NB4 (cell line): ENCODE measurements at places on chromosomes 13 and 19.
A peak's percentile ranks its signal among the peaks of the same experiment; 100 is the strongest.

GRCh38 chr19:41439441-41440222 is at the start of gene DMAC2:
TSS of gene DMAC2 (minus strand) at chr19:41439912. CDS start at chr19:41439899, 13 bp downstream.
- peak; percentile 95 for DNase-seq

GRCh38 chr13:25899952-25900351 is 151.9 kb downstream of the SHISA2 start:
- DNase-seq: no peak

GRCh38 chr13:41577436-41577835 is 120.1 kb downstream of the RGCC start:
- DNase-seq: no peak

DNA sequence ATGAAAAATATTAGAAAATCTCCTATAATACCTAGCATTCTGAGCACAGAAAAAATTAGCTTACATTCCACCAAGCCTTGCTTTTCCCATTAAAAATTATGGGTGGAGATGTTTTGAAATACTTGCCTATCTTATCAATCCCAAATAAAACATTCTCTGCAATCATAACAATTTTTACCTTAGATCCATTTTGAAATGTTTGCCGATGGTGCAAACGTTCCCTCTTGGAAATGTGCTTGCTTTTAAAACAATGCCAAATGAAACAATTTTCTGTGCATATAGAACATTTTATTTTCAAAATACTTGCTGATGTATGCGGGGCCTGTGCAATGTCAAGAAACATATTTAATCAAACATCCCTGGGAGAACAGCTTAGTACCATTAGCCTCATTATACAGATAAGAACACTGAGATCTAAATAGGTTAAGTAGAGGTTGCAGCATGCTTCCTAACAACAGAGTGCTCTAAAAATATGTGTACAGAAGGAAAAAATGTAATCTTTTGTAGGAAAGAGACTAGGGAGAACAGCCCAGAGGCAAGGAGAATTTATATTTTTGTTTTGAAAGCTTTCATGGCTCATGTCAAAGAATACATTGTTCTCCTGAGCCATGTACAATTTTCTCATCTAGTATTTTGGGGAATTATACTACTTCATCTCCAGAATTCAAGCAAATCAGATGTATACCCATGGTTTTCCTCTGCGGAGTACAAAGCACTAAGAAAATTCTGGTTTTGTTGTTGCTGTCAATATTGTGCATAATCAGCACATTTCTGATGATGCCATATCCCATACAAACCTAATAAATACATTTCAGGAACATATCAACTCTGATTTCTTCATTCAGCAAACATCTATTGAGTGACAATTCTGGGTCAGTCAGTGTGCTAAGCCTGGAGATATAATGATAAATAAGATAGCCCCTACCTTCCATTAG is 25.9 kb upstream of the FNDC3A start:
- no peak for DNase-seq

DNA sequence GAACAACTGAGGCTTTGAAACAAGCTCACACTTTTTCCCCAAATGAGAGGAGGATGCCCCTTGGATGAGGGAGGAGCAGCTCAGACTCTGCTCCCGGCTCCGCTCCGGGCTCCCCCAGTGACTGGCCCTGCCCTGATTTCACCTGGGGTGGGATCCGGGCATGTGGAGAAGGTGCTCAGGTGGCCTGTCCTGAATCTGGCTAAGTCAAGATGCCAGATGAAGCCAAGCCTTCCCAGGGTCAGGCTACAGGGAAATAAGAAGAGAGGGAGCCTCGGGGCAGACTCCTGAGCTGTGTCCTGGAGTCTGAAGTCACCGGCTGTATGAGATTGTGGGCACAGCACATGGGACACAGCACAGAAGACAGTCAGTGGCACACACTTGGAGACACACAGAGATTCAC is 10.3 kb downstream of the CEACAM5 start:
- DNase-seq: no peak

- no peak for DNase-seq
Measured at GRCh38 chr13:113629866-113630265, 28.1 kb downstream of the ATP4B start.

- DNase-seq: peak; percentile 55
Measured at GRCh38 chr19:41175801-41176777, 16.9 kb upstream of the CYP2S1 start.

- no peak for DNase-seq
Measured at GRCh38 chr19:46373491-46374359, 26.8 kb downstream of the PPP5C start.

GRCh38 chr13:29255567-29255966 is 339.9 kb downstream of the SLC7A1 start:
- no peak for DNase-seq

GRCh38 chr13:69676286-69676685 is 431.3 kb upstream of the ATXN8OS start:
- no peak for DNase-seq

GRCh38 chr13:109118521-109118920 is 489.1 kb downstream of the MYO16 start:
- DNase-seq: no peak

GRCh38 chr13:80551650-80552497 is 210.9 kb upstream of the SPRY2 start:
- no peak for DNase-seq

- no peak for DNase-seq
Measured at GRCh38 chr19:13633109-13633508, 126.8 kb upstream of the CACNA1A start.

DNA sequence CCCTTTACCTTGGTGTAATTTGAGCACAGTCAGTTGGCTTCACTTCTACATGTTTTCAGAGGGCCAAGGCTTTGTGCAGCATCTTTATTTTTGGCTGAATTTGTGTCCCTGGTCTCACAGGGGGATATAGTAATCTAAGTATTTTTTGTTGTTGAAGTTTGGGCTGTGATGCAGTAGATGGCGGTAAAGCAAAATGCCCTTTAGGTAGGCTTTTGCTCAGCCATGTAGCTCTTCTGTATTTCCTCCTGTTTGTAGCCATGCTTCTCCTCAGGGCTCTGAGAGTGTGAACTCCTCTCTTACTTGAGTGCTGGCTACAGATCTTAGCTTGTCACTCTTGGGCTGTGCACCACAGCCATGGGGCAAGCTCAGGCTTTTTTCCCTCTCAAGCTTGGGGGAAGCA is 328.6 kb downstream of the SLITRK5 start:
- peak; percentile 33 for DNase-seq

- no peak for DNase-seq
Measured at GRCh38 chr13:106597186-106597585, 29.2 kb upstream of the ARGLU1 start.

GRCh38 chr19:43337737-43338136 is 15.7 kb upstream of the CD177 start:
- no peak for DNase-seq

- DNase-seq: peak; percentile 88
Measured at GRCh38 chr13:95924389-95924994, 128.7 kb downstream of the UGGT2 start.

GRCh38 chr19:37329686-37330085 is 41.2 kb upstream of the ZNF527 start:
- peak; percentile 5 for DNase-seq

- peak; percentile 75 for DNase-seq
Measured at GRCh38 chr13:26062853-26063444, 11.1 kb upstream of the SHISA2 start.

GRCh38 chr13:30143666-30144400 is 163.5 kb downstream of the KATNAL1 start:
- peak; percentile 43 for DNase-seq

- no peak for DNase-seq
Measured at GRCh38 chr19:7187605-7188339, 106.4 kb downstream of the INSR start.

DNA sequence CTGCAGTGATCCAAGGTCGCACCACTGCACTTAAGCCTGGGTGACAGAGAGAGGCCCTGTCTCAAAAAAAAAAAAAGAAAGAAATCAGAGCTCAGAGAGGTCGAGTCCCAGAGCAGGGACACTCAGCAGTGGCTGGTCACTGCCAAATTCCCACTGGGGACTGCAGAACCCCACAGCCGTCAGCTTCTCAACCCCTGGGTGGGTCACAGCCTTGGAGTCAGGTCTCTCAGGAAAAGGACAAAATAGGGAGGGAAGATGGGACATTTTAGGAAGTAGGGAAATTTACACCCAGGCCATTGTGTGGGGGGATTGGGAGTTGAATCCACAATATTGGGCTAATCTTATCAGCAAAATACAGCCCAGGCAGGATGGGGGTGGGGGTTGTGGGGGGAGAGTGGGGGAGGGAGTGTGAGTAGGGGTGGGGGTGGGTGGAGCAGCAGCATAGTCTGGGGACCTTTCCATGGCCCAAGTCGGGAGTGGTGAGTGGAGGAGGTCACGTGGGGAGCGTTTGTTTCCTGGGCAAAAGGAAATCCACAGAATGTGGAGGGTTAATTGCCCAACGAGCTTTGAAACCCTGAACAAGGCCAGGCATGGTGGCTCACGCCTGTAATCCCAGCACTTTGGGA is 5.0 kb upstream of the CCDC194 start:
- peak; percentile 33 for DNase-seq

DNA sequence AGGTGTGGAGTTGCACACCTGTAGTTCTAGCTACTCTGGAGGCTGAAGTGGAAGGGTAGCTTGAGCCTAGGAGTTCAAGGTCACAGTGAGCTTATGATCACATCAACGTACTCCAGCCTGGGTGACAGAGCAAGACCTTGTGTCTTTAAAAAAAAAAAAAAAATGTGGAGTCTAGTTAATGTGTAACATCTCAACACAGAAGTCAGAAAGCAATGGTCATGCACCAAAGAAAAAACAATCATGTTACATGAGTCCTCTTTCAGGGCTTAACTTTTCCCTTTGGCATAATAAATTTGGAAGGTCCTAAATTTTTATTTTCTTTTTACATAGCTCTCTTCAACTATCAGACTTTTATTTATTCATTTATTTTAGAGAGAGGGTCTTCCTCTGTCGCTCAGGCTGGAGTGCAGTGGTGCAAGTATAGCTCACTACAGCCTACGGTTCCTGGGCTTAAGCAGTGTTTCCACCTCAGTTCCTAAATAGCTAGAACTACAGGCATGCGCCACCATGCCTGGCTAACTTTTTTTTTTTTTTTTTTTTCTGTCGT is 22.3 kb downstream of the SETDB2 start:
- DNase-seq: no peak

GRCh38 chr13:44420376-44421220 is 47.0 kb downstream of the SERP2 start:
- DNase-seq: no peak

GRCh38 chr19:35030257-35031071 is at the start of gene SCN1B:
TSS of gene SCN1B (plus strand) at chr19:35030470. CDS start at chr19:35030821, 351 bp downstream.
- peak; percentile 60 for DNase-seq

- DNase-seq: no peak
Measured at GRCh38 chr13:67303661-67304333, 73.7 kb upstream of the PCDH9 start.

GRCh38 chr13:67437244-67437643 is 207.1 kb upstream of the PCDH9 start:
- DNase-seq: no peak

- DNase-seq: no peak
Measured at GRCh38 chr19:45469945-45470761, 2.4 kb downstream of the FOSB start.

DNA sequence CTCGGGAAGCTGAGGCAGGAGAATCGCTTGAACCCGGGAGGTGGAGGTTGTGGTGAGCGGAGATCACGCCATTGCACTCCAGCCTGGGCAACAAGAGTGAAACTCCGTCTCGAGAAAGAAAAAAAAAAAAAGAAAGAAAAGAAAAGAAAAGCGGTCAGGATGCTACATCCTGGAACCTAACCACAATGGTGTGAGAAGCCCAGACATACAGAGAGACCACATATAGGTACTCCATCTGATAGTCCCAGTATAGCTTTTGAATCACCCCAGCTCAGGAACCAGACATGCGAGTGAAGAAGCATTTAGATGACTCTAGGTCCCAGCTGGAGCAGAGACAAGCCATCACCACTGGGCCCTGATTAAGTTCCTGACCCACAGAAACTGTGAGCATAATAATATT is 3.2 kb downstream of the IFNL1 start:
- DNase-seq: no peak

DNA sequence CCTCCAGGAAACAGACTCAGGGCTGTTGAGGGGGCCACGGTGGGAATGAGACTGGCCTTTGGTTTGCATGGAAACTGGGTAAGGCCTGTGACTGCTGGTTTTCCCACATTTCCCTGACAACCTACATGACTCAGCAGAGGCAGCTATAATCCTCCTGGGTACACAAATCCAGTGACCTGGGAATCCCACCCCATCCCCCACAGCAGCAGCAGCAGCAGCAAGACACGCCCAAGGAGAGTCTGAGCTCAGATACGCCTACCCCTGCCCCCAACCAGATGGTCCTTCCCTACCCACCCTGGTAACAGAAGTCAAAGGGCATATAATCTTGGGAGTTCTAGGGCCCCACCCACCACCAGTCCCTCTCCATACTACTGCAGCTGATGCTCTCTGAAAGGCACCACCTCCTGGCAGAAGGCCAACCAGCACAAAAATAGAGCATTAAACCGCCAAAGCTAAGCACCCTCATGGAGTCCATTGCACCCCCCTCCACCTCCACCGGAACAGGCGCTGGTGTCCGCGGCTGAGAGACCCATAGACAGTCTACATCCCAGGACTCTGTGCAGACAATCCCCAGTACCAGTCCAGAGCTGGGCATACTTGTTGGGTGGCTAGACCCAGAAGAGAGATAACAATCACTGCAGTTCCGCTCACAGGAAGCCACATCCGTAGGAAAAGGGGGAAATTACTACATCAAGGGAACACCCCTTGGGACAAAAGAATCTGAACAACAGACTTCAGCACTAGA is 237.2 kb upstream of the SPRY2 start:
- no peak for DNase-seq

- DNase-seq: no peak
Measured at GRCh38 chr19:31154021-31154420, 195.2 kb downstream of the TSHZ3 start.

DNA sequence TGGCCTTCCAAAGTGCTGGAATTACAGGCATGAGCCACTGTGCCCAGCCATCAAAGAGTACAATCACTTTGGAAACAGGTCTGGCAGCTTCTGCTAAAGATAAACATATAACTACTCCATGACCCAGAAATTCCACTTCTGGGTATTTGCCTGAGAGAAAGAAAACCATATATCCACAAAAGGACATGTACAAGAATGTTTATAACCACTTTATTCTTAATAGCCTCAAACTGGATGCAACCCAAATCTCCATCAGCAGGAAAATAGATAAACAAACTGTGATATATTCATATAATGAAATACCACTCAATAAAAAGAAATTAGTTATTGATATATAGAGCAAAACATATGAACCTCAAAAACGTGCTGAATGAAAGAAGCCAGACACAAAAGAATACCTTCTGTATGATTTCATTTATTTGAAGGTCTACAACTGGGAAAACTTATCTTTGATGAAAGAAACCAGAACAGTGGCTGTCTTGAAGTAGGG is 40.5 kb downstream of the TEX26 start:
- DNase-seq: no peak
